ENCODE measurements at places on chromosomes 6 and 20.

- peak; percentile 8 for DNase-seq
These were observed 164.2 kb downstream of the SLC24A3 start for GRCh38 chr20:19376451-19377229.

- DNase-seq: no peak
These were observed 315.2 kb upstream of the SOX4 start for GRCh38 chr6:21278375-21278745.

GRCh38 chr20:33076662-33077372 lies 2.6 kb upstream of the BPIFB4 start:
- no peak for DNase-seq

GRCh38 chr6:92623431-92623830 lies 795.9 kb downstream of the EPHA7 start:
- DNase-seq: no peak

- DNase-seq: no peak
These were observed 11.3 kb downstream of the NOX3 start for GRCh38 chr6:155444120-155444917.

GRCh38 chr6:42860036-42860435 lies 19.4 kb upstream of the RPL7L1 start:
- no peak for DNase-seq

DNA sequence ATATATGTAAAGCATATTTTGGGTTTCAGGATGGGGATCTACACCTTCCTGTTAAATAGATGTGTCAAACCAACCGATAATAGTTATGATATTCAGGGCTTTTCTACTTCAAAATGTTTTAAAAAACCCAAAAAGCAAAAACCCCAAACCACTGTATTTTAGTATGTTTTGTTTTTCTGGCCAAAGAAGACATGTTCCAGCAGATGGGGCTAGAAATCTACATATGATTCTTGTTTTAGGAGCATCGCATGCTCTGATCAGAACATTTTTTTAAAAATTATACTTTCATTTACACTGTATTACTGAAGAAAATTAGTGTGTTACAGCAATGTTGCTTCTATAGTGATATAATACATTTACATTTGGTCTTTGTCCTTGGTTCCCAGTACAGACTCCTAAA lies 11.0 kb downstream of the RMND1 start:
- no peak for DNase-seq

GRCh38 chr6:129590408-129591022 lies 119.5 kb downstream of the ARHGAP18 start:
- no peak for DNase-seq

DNA sequence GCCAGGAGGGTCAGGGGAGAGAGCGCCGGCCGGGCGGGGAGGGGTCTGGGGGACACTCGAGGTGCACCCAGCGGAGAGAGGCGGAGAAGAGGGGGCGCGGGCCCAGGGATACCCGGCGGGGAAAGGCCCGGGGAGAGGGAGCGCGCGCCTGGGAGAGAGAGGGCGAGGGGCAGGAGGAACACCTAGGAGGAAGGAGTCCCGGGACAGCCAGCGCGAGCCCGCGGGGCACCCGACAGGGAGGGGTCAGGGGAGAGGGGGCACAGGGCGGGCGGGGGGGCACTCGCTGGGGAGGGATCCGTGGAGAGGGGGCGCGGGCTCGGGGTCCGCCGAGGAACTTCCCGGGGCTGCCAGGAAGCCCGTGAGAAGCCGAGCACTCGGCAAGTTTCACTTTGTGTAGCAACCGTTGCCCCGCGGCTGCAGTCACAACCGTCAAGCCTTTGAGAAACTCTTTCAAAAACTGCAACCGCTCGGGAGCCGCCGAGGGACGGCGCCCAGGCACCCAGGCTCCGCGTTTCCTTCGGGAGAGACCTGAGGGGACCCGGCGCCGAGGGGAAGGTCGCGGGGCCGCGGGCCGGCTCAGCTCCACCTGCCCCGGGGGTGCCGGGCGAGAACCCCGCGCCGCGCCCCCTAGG lies 471 bp downstream of the EZR start:
- DNase-seq: peak; percentile 28

- no peak for DNase-seq
These were observed at the start of gene BTN1A1 for GRCh38 chr6:26500102-26500501. Gene BTN1A1 (plus strand): TSS chr6:26500303. CDS start chr6:26501287, 984 bp downstream.

GRCh38 chr6:112549749-112550148 lies 202.6 kb downstream of the RFPL4B start:
- DNase-seq: no peak

GRCh38 chr20:32072168-32072750 lies 20.2 kb downstream of the HCK start:
- DNase-seq: no peak

DNA sequence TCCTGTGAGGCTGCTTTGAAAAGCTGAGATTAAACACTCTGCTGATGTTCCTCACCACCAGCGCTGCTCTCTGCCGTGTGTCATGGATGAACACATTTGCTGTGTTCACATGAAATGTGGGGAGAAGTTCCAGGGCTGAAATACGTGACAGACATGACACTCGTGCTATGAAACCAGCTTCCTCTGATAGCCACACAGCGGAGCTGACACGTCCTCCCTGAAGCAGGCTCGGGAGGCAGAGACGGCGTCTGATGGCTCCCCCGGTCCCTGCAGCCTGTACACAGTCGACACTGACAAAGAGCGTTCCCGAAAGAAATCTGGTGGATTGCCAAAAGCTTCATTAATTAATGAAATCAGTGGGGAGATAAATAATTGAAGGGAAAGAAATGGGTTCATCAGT lies 17.5 kb downstream of the AGPAT4 start:
- DNase-seq: no peak

GRCh38 chr6:124054034-124054433 lies 250.4 kb downstream of the NKAIN2 start:
- DNase-seq: no peak

GRCh38 chr6:107674995-107675738 lies 148.9 kb downstream of the SCML4 start:
- DNase-seq: no peak

DNA sequence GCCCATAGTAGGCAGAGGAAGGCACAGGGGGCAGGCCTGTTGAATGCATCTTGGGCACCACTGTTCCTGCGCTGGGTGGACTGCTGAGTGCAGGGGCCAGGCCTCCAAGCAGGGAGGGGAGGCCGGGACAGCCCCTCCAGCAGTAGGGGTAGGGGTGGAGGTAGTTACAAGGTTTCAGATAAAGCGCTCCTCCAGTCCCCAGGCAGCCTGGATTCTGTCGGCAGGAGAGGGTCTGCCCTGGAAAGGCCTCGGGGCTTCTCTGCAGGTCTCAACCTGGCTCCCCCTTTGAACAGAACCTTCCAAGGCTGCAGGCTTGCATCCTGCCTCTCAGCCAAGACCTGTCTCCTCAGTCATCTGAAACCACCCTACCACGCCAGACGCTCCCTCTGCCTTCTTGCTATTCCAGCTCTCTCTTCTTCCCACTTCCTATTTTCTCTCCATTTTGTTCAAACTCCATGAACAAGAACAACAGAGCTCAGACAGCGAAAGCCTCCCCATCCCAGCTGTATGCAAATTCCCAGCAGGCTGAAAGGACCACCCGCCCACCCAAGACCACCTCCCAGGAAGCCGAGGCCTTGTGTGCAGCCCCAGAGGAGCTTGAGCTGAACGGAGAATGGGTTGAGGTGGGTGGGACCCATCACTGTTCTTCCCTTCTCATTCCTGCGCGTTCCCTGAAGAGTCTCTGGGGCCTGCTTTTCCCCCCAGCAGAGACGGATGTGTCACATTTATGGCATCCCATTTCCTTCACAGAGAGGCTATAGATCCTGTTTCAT lies 1.4 kb downstream of the MLN start:
- DNase-seq: no peak

- no peak for DNase-seq
These were observed 20.3 kb downstream of the GMPR start for GRCh38 chr6:16258709-16259075.

- no peak for DNase-seq
These were observed 9.8 kb downstream of the NEDD9 start for GRCh38 chr6:11222385-11223277.

GRCh38 chr6:75876152-75876551 lies 127.1 kb downstream of the MYO6 start:
- no peak for DNase-seq

DNA sequence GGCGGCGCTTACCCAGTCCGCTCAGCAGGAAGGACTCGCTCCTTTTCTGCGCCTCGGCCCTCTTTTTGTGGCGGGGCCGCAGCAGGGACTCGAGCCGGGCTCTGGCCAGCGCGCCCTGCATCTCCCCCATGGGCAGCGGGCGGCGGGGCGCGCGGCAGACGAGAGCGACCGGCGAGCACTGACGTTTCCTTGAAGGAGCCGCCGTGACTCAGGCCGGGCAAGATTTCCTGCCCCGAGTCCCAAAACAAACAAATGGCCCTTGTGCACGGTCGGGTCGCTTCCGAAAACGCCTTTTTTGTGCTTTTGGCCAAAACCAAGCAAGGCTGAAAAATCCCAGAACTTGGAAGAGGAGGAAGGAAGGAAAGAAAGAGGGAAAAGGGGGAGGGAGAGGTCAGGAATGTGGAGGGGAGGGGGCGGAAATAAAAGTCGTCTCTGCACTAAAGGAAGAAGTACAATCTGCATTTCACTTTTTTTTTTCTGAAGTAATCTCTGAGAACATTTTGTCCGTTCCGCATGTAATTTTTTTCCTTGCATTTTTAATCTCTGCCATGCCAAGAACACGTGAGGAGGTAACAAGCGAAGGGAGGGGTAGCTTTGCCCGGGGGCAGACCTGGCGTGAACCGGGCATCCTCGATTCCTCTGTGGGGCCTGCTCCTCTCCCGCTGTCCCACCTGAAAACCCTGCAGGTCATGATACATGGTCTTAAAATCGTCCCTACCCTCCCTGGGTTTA lies 123.3 kb upstream of the SLC2A12 start:
- DNase-seq: peak; percentile 83

GRCh38 chr6:108974201-108974600 lies 120.4 kb downstream of the SESN1 start:
- no peak for DNase-seq

DNA sequence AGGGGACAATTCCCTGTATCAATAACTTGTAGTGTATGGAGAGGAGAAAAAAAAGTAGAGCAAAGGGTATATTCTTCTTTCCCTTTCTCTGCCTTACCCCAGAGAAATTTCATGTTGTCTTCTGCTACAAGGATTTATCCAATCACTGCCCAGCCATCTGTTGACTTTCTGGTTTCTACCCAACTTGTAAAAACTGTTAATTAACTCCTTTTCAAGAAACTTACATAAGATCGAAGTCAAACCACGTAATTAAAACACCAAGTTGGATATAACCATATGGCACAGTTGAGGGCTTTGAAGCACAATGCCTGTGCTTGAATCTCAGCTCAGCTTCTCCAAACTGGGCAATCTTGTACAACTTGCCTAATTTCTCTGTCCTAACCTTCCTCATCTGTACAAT lies 99.5 kb downstream of the MAN1A1 start:
- no peak for DNase-seq

DNA sequence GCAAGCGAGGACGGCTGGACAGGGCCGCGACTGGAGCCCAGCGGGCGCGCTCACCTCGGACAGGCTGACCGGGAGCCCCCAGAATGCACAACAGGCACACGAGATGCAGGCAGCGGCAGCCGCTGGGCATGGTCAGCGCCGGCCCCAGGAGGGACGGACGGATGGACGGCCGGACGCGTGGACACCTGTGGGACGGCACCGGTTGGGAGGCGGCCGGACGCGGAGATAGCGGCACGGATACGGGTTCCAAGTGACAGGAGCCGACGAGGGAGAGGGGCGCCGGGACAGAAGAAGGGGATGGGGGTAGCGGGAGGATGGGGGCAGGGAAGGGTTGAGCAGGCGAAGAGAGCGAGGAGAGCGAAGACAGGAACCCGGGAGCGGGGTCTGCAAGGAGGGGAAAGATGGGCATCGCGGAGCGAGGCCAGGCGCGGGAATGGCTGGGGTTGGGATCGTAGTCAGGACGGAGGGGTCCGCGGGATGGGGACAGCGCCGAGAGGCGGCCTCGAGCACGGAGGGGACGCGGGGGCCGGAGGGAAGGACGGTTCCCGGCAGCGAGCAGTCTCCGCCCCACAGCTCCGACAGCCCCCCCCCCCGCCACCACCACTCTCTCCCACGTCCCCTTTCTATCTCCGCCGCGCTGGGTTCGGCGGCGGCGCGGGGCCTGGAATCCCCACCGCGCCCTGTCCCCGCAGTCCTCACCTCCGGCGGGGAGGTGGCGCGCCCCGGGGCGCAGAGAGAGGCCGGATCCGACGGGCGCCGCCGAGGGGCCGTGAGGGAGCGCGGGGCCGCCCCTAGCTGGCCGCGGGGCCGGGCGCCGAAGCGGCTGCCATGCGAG lies 435 bp downstream of the DLK2 start:
- DNase-seq: peak; percentile 48

- DNase-seq: no peak
These were observed 5.3 kb downstream of the TRIM39 start for GRCh38 chr6:30331981-30332380.

DNA sequence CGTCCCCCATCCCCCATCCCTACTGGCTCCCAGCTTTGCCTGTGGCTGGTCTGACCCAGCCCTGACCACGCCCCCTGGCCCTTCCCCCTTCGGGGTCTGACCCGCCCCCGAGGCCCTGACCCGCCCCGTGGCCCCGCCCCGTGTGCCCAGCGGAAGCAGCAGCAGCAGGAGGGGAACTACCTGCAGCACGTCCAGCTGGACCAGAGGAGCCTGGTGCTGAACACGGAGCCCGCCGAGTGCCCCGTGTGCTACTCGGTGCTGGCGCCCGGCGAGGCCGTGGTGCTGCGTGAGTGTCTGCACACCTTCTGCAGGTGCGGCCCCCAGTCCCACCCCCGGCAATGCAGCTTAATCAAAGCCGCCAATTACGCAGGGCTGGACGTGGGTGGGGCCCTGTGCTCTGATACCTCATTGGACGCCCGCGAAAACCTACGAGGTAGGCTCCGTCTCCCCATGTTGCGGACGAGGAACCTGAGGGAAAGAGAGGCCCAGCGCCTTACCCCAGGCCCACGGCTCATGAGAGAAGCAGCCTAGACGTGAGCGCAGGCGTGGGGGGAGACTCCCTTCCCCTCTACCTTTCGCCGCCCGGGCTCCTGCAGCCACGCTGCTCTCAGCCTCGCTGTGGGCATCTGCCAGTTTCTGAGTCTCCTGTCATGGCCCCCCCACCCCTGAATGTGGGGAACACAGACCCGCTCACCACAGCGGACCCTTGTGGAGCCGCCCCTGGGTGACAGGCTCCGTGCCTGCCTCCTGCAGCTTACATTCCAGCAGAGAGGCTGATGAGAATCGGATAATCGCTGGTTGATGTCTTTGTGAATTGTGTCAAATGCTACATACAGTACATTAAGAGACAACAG lies 12.8 kb downstream of the RBCK1 start:
- DNase-seq: no peak

- DNase-seq: no peak
These were observed 116.3 kb downstream of the GMPR start for GRCh38 chr6:16354692-16355091.

GRCh38 chr20:10362674-10363073 lies 71.3 kb downstream of the MKKS start:
- no peak for DNase-seq

GRCh38 chr6:27163834-27164233 lies 83.7 kb upstream of the PRSS16 start:
- DNase-seq: no peak

GRCh38 chr20:50710492-50711063 lies 19.2 kb upstream of the RIPOR3 start:
- DNase-seq: no peak

- no peak for DNase-seq
These were observed 236.0 kb upstream of the DEFB112 start for GRCh38 chr6:50285735-50286134.

Measured in C1 segment of cervical spinal cord (tissue), 14 donors.